ENCODE measurements at places on chromosomes 11 and 22.

DNA sequence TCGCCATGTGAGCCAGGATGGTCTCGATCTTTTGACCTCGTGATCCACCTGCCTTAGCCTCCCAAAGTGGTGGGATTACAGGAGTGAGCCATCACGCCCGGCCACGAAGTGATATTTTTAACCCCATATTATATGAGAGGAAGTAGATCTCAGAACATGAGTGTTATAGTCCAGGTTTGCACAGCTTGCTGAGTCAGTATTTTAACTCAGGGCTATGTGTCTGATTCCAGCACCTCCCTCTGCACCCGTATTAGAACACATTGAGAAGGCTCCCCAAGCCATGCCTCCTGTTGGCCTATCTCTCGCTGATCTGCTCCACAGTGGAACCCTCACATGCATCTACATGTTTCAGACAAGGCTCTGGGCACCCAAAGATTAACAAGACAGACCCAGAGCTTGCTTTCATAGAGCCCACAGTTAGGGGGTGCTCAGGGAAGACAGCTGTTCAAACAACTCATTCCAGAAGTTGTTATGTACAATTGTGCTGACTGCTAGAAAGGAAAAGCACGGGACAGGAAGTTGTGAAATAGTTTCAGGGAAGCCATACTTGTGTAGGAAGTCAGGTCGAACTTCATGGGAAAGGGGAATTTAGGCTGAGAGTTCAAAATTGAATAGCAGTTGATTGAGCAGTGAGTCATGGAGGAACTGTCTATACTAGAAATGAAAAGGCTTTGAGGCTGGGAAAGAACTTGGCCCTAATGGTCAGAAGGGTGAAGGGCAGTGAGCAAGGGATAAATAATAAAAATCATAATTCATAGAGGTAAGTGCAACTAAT lies 49.3 kb upstream of the CLPB start:
- no peak for DNase-seq

DNA sequence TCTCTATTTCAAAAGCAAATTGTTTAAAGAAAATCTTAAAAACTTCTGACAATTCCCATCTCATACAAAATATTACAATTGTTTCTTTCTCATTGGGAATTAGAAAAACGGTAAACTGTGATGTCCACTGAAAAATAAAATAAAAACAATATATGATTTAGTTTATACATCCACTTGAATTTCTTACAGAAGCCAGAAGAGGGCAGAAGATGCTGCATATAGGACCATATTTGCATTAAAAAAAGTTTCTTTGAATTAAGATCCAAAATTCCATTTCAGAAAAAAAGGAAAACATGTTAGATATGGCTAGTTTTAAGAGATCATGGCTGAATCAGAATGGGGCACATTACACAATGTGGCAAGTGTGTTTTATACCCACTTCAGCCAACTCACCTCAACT lies 39.3 kb upstream of the LRRC4C start:
- DNase-seq: no peak

- DNase-seq: no peak
These were observed 2.4 kb downstream of the UBQLN3 start for GRCh38 chr11:5507177-5507932.

GRCh38 chr11:108733479-108734116 lies 68.7 kb downstream of the DDX10 start:
- no peak for DNase-seq

DNA sequence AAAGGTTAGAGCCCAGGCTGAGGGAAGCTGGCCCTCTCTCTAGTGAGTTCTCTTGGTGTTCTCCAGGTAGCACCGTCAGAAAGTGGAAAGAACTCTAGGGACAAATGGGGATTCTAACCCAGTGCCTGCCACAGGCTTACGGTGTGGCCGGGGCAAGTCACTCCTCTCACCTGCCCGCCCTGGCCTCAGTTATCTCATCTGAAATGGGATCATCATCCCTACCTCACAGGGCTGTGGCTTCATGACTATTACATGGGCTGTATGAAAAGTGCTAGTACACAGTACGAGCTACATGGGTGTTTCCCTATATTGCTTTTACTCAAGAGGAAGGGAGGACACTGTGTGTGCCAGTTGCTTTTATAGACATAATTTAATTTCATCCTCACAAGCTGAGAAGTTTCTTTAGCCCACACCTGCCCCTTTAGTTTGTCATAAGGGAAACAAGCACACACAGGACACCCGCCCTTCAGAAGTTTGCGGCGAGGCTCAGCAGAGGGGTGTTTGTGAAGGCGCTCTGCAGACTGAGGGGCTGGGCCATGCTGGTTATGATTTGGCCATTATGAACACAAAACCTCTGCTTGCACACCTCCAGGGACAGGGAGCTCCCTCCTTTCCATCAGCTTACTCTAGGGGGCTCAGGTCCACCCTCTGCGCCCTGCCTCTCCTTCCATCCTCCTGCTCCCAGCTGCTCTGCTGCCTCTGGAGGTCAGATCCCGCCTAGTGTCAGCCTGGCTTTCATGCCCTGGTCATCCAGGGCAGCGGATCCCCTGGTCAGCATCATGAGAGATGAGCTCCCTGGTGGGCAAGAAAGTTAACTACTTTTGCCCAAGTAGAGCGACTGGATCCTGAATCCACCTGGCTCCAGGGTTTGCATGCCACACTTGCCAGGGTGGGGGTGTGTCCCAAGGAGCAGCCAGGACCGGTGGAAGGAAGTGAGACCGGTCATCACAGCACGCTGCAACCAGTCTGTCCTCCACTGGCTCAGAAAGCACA lies 1.2 kb downstream of the KLHL35 start:
- no peak for DNase-seq

DNA sequence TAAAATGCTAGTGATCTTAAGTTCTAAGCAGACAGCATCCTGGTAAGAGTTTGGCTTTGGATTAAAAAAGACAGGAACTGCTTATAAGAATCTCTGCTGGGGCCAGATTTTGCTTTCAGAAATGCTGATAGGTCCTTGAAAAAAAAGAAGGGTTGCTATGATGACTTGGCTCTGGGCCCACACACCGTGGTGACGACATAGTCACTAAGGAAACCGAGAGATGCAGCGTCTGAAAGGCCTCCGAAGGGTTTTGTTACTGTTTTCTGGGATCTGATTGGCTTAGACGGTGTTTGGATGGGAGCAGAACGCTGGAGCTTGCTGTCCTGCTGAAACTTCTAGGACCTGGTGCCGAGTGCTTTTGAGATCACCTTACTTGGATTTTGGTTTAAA lies 8.4 kb downstream of the FAM118A start:
- peak; percentile 52 for DNase-seq

- no peak for DNase-seq
These were observed 18.2 kb downstream of the PAK1 start for GRCh38 chr11:77455740-77456139.

DNA sequence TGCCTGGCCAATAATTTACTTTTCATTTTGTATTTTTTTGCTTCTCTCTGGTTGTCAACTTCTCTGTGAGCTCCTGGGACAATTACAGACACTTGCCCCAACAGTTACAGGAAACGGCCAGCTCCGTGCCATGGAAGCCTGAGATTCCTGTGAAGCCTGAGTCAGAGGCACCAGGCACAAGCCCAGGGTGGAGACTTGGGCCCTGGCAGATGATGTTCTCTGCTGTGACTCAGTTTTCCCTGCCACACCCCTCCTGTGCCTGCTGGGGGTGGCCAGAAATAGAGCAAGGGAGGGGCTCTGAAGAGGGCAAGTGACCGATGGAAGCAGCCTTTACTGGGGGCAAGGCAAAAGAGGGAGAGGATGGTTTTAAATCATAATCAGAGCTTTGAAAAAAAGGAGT lies 4.9 kb downstream of the ATP5MGL start:
- DNase-seq: no peak

DNA sequence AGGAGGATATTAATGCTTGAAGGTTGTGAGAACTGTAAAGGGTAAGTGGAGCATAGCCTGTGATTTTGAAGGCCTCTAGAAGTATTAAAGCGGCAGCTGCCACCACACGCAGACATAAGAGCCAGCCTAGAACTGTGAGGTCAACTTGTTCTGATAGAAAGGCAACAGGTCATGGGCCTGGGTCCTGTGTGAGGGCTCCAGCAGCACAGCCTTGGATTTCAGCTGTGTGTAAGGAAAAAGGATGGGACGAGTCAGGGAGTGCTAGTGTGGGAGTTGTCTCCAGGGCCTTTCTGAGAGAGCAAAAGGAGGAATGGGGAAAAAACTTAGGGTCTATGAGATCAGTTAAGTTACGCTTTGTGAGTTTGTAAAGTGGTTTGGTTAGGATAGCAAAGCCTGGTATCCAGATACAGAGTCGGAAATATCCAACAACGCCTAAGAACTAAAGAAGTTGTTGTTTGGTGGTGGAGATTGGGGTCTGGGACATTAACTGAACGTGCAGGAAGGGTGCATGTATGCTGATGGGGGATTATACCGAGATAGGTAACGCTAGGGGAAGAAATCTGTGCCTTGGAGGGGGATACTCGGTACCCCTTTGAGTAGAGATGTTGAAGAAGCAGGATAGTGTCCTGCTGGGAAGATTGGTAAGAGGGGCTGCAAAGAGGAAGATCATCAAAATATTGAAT lies 17.4 kb upstream of the ANO1 start:
- DNase-seq: no peak

- no peak for DNase-seq
These were observed 55.0 kb upstream of the USP47 start for GRCh38 chr11:11786771-11787170.

DNA sequence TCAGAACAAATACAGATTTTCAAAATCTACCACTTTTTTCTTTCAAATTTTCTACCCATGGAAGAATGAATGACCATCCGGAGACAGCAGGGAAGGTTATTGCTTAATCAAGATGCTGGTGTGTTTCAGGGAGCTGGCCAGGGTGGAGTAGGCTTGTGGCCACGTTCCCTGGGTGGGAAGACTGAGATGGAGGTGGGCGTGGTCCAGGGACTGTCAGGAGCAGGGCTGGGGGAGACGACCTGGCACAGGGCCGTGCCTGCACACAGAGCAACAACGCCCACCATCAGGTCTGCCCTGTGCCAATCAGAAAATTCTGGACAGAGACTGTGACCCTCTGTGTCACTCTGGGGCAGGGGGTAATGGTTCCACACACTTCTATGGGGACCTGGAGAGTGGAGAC lies 7.1 kb upstream of the APOBEC3H start:
- no peak for DNase-seq

GRCh38 chr11:94786264-94787126 lies 18.3 kb downstream of the AMOTL1 start:
- no peak for DNase-seq

DNA sequence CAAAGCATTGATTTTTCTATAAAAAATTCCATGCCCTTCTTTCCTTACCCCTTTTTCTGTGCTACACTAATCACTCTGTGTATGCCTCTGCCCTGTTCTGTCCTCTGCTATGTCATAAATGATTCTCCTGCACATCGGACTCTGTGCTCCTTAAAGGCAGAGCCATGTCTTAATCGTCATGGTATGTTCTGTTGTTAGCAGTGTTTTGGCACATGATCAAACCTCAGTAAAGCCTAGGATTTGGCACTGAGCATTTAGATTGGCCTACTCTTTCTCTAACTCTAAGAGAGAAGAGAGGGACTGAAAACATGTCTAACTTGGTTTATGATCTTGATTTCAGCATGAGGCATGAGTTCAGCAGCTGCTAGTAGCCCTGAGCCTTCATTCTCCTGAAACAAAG lies 266.9 kb downstream of the AASDHPPT start:
- no peak for DNase-seq

DNA sequence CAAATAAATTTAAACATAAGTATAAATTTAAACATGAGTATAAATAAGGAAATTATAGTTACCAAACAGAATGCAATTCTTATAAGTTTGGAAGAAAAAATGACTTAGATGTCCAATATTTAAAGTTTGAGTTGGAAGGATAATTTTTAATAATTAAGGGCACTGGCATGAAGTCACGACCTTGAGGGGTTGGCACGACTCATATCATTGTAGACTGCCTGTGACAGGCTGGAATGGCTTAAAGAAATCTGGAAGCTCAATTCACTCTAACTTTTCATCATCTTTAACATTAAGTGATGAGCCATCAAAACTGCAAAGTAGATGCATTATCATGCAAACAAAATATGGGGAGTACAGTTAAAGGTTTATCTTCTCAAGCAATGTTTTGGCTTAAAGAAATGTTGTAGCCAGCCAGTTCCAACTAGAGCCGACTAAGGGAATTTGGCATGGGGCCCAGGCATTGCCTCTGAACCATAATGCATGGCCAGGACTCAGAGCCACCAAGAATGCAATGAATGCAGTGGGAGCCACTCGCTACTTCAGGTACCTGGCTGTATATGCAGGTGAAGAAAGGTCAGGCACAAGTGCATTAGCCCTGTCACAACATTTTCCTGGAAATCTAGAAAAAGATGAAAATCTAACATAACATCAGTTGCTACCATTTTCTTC lies 33.4 kb downstream of the PGR start:
- no peak for DNase-seq

- DNase-seq: no peak
These were observed 6.3 kb upstream of the IGLL5 start for GRCh38 chr22:22881116-22882000.

DNA sequence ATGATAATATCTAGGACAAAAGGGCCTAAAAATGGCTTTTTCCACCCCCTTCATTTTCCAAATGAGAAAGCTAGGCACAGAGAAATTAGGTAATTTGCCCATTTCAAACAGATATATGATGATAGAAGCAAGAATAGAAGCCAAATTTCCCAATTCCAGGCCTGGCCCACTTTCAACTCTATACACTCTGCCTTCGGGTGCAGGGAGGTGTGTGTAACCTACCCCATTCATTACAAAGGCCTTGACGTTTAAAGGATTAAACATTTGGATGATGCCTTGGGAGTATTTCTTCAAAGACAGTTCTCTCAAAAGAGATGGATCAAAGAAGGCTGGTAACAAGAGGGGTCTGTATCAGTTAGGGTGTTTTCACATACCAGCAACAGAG lies 134.1 kb downstream of the CCDC34 start:
- DNase-seq: no peak

DNA sequence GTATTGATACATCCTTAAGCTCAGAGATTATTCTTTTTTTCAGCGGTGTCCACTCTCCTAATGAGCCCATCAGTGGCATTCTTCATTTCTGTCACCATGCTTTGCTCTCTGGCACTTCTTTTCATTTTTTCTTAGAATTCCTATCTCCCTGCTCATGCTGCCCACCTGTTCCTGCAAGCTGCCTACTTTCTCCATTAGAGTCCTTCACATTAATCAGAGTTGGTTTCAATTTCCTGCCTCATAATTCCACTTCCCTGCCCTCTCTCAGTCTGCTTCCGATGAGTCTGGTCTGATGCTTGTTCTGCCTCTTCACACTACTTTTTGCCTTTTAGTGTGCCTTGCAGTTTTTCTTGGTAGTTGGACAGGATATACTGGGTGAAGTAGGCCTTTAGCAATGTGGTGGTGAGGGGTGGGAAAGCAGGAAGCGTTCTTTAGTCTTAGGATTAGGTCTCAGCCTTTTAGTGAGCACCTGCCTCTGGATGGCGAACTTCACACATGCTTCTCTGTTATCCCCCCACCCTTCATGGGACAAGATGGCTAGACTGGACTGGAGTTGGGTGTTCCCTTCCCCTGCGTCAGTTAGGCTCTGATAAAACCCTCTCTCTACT lies 53.6 kb downstream of the CECR2 start:
- DNase-seq: no peak

DNA sequence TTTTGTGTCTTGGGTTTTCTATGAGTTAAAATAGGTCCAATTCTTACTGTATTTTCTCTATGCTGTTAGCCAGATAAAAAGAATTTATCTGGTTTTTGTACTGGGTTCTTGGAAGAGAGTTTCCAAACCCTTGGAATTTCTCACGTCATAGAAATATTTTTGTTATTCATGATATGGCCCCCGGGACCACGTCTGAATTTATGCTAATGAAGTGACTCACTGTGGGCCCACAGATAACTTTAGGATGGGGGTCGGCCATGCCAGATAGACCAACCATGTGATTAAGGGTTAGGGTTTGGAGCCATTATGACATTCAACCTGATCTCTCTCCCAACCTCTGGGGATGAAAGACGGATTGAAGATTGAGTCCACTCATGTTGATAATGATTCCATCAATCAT lies 35.6 kb upstream of the DDI1 start:
- no peak for DNase-seq
